ENCODE measurements at places on chromosomes 4 and X.

- no peak for DNase-seq
These were observed 101.8 kb upstream of the VCX2 start for GRCh38 chrX:8272821-8273220.

- DNase-seq, result no peak
These were observed 8.1 kb upstream of the UVSSA start for GRCh38 chr4:1338752-1339414.

GRCh38 chrX:63128509-63128908 is 222.6 kb downstream of the SPIN4 start:
- DNase-seq, result no peak

DNA sequence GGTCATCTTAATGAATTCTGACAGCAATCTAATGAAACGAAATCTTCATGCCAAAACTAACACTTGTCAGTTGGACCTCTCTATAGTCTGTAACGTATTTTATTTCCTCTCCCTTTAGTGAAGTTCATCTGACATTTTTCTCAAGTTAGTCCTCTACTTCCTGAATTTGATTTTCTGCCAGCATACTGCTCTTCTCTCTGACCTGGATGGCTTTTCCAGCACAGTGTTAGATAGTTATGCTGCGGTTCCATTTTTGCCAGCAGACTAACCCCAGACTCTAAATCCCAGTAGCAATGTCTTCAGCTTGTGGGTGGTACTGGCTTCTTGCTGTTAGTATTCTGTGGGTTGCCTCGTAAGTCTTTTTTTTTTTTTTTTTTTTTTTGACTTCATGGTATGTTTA is 146.7 kb upstream of the VEGFC start:
- no peak for DNase-seq

DNA sequence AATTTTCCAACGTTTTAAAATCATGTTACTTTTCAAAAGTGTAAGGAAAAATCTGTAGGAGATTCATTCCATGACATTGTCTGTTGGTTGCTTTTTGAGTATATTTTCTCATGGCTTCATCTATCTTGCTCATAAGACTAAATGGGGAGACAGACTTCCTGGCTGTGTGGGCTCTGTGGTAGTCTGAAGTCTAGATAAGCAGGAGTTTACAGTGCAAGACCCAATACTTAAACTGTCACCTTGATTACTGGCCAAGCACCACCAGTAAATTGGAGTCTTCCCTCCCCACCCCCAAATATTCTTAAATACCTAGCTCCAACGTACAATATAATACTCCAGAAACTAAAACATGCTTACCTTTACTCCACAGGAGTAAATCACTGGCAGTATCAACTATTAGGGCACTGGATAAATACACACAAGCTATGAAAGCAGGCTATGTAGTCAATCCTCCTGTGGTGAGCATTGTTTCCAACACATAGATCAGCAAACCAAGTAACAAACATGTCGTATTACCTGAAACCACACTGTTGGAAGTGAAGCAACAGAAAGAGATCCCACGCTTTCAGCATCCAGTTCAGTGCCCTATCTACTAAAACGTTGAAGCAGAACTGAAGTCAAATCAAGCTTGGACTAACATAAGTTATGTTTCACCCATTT is 6.2 kb downstream of the HNRNPD start:
- no peak for DNase-seq

Measured in NCI-H2029 treated with DMSO at 0.1 percent for 48 hours (cell line).